Spinal cord (tissue), 10 donors: ENCODE measurements at places on chromosomes 2 and 18.

DNA sequence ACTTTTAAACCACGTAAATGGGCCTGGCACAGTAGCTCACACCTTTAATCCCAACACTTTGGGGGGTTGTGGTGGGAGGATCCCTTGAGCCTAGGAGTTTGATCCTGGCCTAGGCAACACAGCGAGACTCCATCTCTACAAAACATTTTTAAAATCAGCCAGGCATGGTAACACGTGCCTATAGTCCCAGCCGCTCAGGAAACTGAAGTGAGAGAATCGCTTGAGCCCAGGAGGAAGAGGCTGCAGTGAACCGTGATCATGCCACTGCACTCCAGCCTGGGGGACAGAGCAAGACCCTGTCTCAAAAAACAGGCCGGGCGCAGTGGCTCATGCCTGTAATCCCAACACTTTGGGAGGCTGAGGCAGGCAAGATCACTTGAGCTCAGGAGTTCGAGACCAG is 12.2 kb downstream of the ROCK1 start:
- no peaks in the 10 kb centered on the region for H3K27me3 ChIP-seq
- H3K4me3 ChIP-seq, result no peak overlapping the region
- no peak overlapping the region for H3K27ac ChIP-seq
- peaks cover 4% of the 10 kb centered on the region for H3K4me1 ChIP-seq

GRCh38 chr2:96594691-96595152 is 43.4 kb downstream of the KANSL3 start:
- H3K36me3 ChIP-seq, result peaks cover 38% of the 10 kb centered on the region
- H3K4me1 ChIP-seq, result no peaks in the 10 kb centered on the region
- no peaks in the 10 kb centered on the region for H3K27me3 ChIP-seq
- no peak overlapping the region for H3K4me3 ChIP-seq
- H3K27ac ChIP-seq, result no peak overlapping the region

- no peak for DNase-seq
- no peaks in the 10 kb centered on the region for H3K4me1 ChIP-seq
- H3K4me3 ChIP-seq, result no peak overlapping the region
- H3K27me3 ChIP-seq, result no peaks in the 10 kb centered on the region
- no peak overlapping the region for H3K27ac ChIP-seq
Observed at GRCh38 chr18:56606618-56607017, 31.8 kb downstream of the TXNL1 start.

GRCh38 chr2:160087854-160088745 is 25.7 kb upstream of the PLA2R1 start:
- no peaks in the 10 kb centered on the region for H3K36me3 ChIP-seq
- no peaks in the 10 kb centered on the region for H3K4me1 ChIP-seq
- no peak overlapping the region for H3K4me3 ChIP-seq
- no peaks in the 10 kb centered on the region for H3K27me3 ChIP-seq
- no peak for DNase-seq

GRCh38 chr2:158270536-158270935 is 168.9 kb downstream of the UPP2 start:
- H3K4me1 ChIP-seq, result no peaks in the 10 kb centered on the region
- H3K27ac ChIP-seq, result no peak overlapping the region
- no peak for DNase-seq
- H3K36me3 ChIP-seq, result no peaks in the 10 kb centered on the region
- no peaks in the 10 kb centered on the region for H3K27me3 ChIP-seq
- no peak overlapping the region for H3K4me3 ChIP-seq

DNA sequence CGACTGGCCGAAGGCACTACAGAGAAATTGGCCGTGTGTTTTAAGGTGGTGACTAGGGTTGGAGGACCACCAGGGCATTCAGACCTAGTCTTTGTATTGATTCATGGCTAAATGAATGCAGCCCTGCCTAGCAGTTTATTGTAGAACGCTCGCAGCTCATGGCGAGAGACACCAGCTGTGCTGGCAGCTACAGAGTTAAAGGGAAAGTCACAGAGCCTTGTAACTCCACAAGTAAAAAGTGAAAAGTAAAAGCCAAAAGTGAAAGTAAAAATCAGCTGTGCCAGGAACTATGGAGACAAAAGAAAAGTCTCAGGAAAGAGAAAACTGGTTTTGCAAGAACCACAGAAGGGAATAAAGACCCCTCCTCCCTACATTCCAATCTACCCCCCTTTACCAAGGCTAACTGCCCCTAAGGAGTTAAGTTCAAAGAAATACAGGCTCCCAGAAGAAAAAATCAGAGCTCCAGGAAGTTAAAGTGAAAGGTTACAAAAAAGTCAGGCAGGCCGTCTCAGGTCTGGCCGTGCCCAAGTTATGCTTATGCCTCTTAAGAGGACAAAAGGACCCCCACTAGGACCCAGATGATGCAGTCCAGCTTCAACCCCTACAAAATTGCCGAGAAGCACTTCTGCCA is 46.4 kb upstream of the SELENOI start:
- peak overlapping the region; percentile 69 for H3K4me3 ChIP-seq
- peak overlapping the region; percentile 86 for H3K27ac ChIP-seq
- H3K27me3 ChIP-seq, result peaks cover 3% of the 10 kb centered on the region
- H3K4me1 ChIP-seq, result peaks cover 16% of the 10 kb centered on the region
- peak; percentile 38 for DNase-seq
- no peaks in the 10 kb centered on the region for H3K36me3 ChIP-seq

DNA sequence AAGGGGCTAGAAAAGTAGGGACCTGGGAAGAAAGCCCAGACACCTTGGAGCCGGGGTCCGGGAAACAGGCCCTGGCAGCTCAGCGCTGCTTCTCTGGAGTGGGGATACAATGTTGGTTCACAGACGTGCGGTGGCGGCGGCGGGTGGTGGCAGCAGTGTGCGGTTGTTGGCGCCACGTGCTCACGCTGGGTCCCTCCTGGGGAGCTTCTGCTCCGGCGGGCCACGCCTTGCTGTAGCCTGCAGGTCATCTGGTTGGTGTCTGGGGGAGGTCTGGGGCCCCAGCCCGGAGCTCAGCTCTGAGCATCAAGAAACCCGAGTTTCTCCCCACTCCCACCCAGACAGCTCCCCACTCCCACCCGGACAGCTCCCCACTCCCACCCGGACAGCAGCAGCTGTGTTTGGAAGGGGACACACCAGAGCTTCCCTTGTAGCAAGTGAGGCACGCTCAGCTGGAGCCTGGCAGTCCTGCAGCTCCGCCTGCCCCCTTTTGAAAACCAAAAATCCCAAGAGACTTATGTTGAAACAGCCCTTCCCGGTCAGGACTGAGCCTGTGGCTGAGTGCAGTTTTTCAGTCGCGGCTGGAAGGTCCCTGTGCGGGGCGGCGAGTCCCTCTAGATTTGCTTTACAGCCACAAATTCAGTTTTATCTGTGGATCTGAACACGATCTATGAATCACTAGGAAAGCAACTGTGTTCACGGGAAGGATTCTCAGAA is 46.9 kb downstream of the NFATC1 start:
- H3K4me1 ChIP-seq, result peaks cover 13% of the 10 kb centered on the region
- H3K36me3 ChIP-seq, result peaks cover 55% of the 10 kb centered on the region
- H3K27me3 ChIP-seq, result no peaks in the 10 kb centered on the region
- H3K4me3 ChIP-seq, result no peak overlapping the region

GRCh38 chr2:237184192-237184918 is 98.7 kb downstream of the COPS8 start:
- DNase-seq, result no peak
- H3K4me3 ChIP-seq, result no peak overlapping the region
- H3K27ac ChIP-seq, result no peak overlapping the region
- no peaks in the 10 kb centered on the region for H3K36me3 ChIP-seq

- H3K27me3 ChIP-seq, result no peaks in the 10 kb centered on the region
- no peak overlapping the region for H3K27ac ChIP-seq
- no peaks in the 10 kb centered on the region for H3K36me3 ChIP-seq
Observed at GRCh38 chr2:70620020-70620419, 66.4 kb upstream of the TGFA start.

DNA sequence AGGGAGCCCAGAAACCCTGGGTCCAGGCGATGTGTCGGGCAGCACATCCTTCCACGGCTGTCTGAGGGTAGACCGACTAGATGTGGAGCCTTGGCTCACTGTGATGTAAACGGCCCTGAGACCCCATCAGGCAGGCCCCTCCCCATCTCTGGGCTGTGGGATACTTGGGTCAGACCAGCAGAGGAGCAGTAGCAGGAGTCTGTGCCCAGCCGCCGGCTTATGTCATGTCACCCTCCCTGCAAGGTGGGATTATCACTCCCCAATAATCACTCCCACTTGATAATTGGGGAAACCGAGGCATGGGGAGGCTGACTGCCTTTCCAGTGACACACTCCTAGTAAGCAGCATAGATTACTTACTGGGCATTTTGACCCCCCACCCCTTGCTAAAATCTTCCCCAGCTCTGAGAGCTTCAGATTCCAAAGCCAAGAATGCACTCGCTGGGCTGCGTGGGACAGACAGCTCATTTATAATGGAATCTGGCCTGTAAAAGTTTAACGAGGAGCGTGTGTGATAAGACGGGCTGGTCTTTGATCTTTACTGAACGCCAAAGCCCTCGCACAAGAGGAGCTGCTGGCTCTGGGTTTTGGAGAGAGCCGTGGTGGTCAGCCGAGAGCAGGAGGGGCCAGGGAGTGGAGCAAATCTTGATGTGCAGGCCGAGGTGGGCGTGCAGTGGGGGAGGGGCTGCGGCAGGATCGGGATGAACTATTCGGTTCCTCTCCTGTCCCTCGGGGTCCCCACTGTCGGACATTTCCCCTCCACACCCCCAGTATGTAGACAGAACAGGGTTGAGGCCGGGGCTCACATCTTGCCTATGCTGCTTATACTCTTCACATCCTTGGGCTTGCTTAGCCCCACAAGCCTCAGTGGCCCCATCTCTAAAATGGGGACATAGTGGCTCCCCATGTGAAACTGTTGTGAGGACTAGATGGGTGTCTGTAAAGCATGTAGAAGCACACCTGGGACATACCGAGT is 200.0 kb downstream of the GLI2 start:
- no peaks in the 10 kb centered on the region for H3K27me3 ChIP-seq
- DNase-seq, result no peak
- no peak overlapping the region for H3K4me3 ChIP-seq
- H3K4me1 ChIP-seq, result peaks cover 34% of the 10 kb centered on the region
- peak overlapping the region; percentile 33 for H3K27ac ChIP-seq

DNA sequence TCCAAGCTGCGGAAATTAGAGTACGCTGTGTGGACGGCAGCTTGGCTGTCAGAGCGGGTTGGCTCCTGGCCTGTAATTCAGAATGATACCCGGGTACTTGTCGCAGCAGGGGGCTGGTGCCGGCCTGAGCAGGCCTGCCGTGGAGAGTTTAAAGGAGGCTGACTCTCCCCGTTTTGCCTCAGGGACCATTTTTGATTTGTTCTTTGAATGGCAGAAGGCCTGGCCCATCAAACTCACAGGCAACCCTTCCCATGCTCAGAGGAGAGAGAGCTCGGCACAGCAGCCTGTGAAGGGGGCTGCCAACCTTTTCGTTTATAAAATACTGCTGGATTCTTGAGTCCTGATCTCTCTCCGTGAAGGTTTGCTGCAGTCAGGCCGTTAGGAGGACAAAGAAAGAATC is 151.3 kb downstream of the KLHL29 start:
- DNase-seq, result no peak
- H3K27me3 ChIP-seq, result no peaks in the 10 kb centered on the region
- H3K27ac ChIP-seq, result no peak overlapping the region
- H3K4me3 ChIP-seq, result no peak overlapping the region
- H3K4me1 ChIP-seq, result peaks cover 44% of the 10 kb centered on the region
- H3K36me3 ChIP-seq, result peaks cover 2% of the 10 kb centered on the region

- DNase-seq, result no peak
- H3K4me3 ChIP-seq, result no peak overlapping the region
- H3K4me1 ChIP-seq, result no peaks in the 10 kb centered on the region
- no peaks in the 10 kb centered on the region for H3K27me3 ChIP-seq
Observed at GRCh38 chr2:15377202-15377601, 183.9 kb downstream of the NBAS start.

DNA sequence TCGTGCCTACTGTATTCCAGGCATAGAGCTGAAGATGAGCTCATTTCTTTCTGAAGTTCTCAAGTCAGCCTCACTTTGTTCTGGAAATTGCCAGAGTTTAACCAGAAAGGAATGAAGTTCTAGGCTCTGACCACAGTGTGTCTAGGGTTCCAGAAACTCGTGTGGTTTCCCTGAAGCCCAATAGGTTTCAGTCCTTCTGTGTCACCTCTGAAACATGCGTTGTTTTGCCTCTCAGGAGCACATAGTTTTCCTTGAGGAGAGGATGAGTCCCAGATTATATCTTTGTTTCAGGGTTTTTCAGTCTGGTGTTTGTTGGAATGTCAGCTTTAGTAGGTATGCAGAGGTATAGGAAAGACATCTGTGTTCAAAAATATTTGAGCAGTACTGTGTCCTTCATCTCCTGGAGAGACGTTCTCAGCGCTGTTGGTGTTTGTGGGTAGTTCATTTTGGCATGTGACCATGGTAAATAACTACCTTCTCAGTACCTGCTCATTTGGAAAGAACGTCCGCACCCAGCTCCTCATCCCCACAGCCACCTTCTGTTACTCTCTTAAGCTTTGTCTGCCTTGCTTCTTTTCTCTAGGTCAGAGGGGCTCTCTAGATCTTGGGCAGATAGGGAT is 56.6 kb downstream of the RALBP1 start:
- no peaks in the 10 kb centered on the region for H3K27me3 ChIP-seq
- peaks cover 42% of the 10 kb centered on the region for H3K36me3 ChIP-seq
- no peak overlapping the region for H3K27ac ChIP-seq
- H3K4me3 ChIP-seq, result no peak overlapping the region
- no peak for DNase-seq

DNA sequence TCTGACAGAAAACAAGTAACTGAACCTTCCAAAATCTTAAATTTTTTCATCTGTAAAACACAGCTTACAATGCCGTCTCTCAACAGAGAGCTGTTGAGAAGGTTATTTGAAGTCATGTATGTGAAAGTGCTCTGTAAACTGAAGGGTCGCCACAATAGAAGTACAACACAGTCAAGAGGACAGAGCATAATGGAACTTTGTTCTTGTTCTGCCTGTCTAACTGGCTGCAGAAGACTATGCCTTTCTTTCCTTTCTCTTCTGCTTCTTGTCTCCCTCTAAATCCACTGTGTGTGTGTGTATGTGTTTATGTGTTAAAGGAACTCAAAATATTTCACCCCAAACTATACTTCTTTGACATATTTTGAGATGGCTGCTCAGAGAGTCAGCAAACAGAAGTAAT is 365.8 kb upstream of the RND3 start:
- no peak overlapping the region for H3K27ac ChIP-seq
- H3K27me3 ChIP-seq, result no peaks in the 10 kb centered on the region
- no peak for DNase-seq
- H3K36me3 ChIP-seq, result no peaks in the 10 kb centered on the region
- H3K4me1 ChIP-seq, result no peaks in the 10 kb centered on the region

GRCh38 chr2:226310146-226310545 is 489.5 kb downstream of the IRS1 start:
- H3K4me1 ChIP-seq, result no peaks in the 10 kb centered on the region
- H3K36me3 ChIP-seq, result no peaks in the 10 kb centered on the region
- no peaks in the 10 kb centered on the region for H3K27me3 ChIP-seq
- H3K27ac ChIP-seq, result no peak overlapping the region
- DNase-seq, result no peak

GRCh38 chr2:144920755-144921530 is 401.0 kb upstream of the ZEB2 start:
- H3K27ac ChIP-seq, result no peak overlapping the region
- H3K27me3 ChIP-seq, result no peaks in the 10 kb centered on the region
- H3K4me3 ChIP-seq, result no peak overlapping the region
- no peak for DNase-seq
- no peaks in the 10 kb centered on the region for H3K36me3 ChIP-seq
